Natural killer cell (primary cell): ENCODE measurements at places on chromosomes 2 and 18. TPM values are rescaled to one million over a fixed set of nuclear protein-coding genes. Genes with fewer than 3 reads are reported as not detected.

- H3K4me1 ChIP-seq: no peaks in the 10 kb centered on the region
- DNase-seq: no peak
- no peaks in the 10 kb centered on the region for H3K36me3 ChIP-seq
- no peak overlapping the region for H3K4me3 ChIP-seq
Observed at GRCh38 chr2:48980846-48981245, 173.5 kb downstream of the FSHR start.

Gene NLRC4
- total RNA-seq: 0.36 TPM

DNA sequence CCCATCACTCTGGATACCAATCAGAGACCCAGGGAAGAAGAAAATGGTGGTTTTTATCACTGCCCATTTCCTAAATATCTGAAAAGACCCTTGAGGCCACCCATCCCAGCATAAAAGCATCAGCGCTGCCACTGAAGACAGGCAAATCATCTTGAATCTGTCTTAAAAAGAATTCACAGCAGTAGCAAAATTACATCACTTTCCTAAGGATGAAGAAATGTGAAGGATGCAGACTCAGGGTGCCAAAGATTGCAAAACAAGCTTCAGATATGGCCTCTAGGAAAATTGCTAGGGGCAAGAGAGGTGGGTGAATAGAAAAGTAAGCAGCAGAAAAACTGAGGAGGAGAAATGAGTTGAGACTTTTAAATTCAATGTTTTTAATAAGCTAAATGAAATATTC, 70.0 kb downstream of the SLC25A12 start:
- DNase-seq: no peak
- H3K4me1 ChIP-seq: no peaks in the 10 kb centered on the region
- no peak overlapping the region for H3K27ac ChIP-seq
- H3K36me3 ChIP-seq: peaks cover 5% of the 10 kb centered on the region
- H3K27me3 ChIP-seq: no peaks in the 10 kb centered on the region

Gene UGT1A10
- total RNA-seq: not detected

GRCh38 chr2:119317554-119317953, 49.1 kb downstream of the C2orf76 start:
- H3K4me3 ChIP-seq: no peak overlapping the region
- no peaks in the 10 kb centered on the region for H3K36me3 ChIP-seq
- no peaks in the 10 kb centered on the region for H3K4me1 ChIP-seq

GRCh38 chr2:17620841-17621240, 80.3 kb downstream of the VSNL1 start:
- H3K27ac ChIP-seq: no peak overlapping the region
- H3K4me3 ChIP-seq: no peak overlapping the region
- H3K4me1 ChIP-seq: no peaks in the 10 kb centered on the region
- no peak for DNase-seq

DNA sequence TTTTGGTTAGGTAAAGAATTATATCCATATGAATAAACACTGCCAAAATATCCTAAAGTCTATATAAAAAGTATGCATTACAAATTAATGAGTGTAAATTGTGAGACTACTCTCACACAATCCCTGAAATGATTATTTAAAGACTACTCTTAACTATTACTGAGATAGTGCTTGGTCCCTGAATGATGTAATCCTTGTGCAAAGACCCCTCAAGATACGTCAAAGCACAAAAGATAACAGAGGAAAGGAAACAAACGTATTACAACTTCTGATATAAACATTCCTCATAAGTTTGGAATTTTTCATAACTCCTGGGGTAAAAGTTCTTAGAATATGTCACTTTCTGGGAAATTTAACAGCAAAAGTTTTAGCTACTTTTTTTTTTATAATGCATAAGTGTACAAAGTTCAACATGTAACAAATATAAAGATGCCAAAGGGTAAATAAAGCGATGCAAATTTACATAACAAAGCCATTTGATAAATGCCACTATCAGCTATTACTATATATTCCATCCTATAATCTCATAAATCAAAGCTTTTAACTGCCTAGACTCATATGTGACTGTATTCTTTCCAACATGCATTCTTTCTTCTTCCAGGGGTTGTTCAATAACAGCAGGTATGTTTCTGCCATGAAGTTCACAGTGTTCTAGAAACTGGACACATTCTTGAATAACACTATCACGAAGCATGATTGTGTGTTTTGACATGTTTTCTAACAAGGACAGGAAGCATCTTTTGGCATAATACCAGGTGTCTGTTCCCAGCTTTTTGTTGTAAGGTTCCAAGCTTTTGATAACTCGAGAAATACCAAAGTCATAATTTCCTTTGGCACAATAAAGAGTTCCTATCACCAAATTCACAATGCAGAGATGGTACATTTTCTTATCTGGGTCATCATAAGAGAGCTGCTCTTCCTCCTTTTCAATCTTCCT, 158.0 kb downstream of the AGPS start:
- no peaks in the 10 kb centered on the region for H3K27me3 ChIP-seq
- no peak overlapping the region for H3K27ac ChIP-seq
- peaks cover 13% of the 10 kb centered on the region for H3K4me1 ChIP-seq
- H3K4me3 ChIP-seq: no peak overlapping the region
- no peak for DNase-seq
- no peaks in the 10 kb centered on the region for H3K36me3 ChIP-seq

Gene ATAD2B
- 85.7 TPM for total RNA-seq

Gene TAF4B
- total RNA-seq: 1.7 TPM

DNA sequence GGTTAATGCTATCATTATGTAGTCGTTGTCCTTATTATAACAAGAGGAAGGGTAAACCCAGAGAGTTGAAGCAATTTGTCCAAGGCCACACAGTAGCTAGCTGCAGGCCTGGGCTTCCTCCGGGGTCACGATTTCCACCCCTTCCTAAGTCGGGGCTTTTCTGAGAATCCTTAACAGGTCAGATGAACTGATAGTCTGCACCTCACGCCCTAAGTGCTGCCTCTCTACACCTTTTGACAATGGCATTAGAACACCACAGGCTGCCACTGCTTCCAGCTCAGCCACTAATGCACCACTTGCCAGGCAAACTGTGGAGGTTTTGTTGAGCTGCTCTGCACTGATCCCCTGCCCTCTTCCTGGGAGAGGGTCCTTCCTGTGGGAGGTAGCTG, 37.7 kb downstream of the FOSL2 start:
- no peaks in the 10 kb centered on the region for H3K36me3 ChIP-seq
- peaks cover 56% of the 10 kb centered on the region for H3K4me1 ChIP-seq
- H3K27me3 ChIP-seq: no peaks in the 10 kb centered on the region
- no peak for DNase-seq
- no peak overlapping the region for H3K4me3 ChIP-seq

- H3K27ac ChIP-seq: no peak overlapping the region
- no peaks in the 10 kb centered on the region for H3K36me3 ChIP-seq
- DNase-seq: no peak
Observed at GRCh38 chr2:33321236-33321771, 155.1 kb upstream of the RASGRP3 start.

- peaks cover 12% of the 10 kb centered on the region for H3K4me1 ChIP-seq
- DNase-seq: no peak
- no peak overlapping the region for H3K27ac ChIP-seq
- H3K4me3 ChIP-seq: no peak overlapping the region
- H3K27me3 ChIP-seq: no peaks in the 10 kb centered on the region
Observed at GRCh38 chr2:162069267-162069903, 4.6 kb downstream of the DPP4 start.

- no peaks in the 10 kb centered on the region for H3K36me3 ChIP-seq
- H3K4me3 ChIP-seq: no peak overlapping the region
- H3K27ac ChIP-seq: no peak overlapping the region
Observed at GRCh38 chr2:105406221-105406620, 7.4 kb upstream of the FHL2 start.

GRCh38 chr2:104746858-104747257, 107.1 kb upstream of the POU3F3 start:
- no peaks in the 10 kb centered on the region for H3K27me3 ChIP-seq
- DNase-seq: no peak
- H3K27ac ChIP-seq: no peak overlapping the region
- H3K36me3 ChIP-seq: no peaks in the 10 kb centered on the region
- no peaks in the 10 kb centered on the region for H3K4me1 ChIP-seq

DNA sequence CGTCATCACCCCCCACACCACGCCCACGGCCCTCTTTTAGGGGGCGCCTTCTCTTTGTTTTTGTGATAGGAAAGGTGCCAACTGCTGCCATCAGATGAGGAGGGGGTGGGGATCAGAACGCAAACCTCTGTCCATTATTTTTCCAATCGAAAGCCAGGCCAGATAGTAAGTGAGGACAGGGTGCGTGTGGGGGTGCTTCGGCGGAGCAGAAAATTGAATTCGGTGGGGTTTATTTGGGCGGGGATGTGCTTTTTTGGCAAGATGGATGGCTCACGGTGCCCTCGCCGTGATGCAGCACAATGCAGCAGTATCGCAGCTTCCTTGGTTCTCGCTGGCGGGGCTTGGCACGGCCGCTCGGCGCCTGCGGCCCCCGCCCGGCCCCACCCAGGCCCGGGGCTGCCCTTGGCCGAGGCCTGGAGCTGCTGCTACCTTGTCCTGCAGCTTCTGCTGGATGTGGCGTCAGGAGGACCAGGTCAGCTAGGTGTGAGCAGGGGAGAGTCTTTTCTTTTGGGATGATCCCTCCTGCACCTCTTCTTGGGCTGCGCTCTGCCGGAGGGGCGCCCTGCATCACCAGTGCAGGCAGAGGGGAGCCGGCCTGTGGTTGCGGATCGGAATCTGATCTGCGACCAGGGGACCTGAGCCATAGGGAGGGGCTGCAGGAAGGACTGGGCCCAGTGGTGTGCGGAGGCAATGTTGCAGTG, 1.3 kb downstream of the SPTBN1 start:
- peak overlapping the region; percentile 18 for H3K4me3 ChIP-seq
- H3K36me3 ChIP-seq: no peaks in the 10 kb centered on the region
- H3K27me3 ChIP-seq: peaks cover 33% of the 10 kb centered on the region
- peaks cover 18% of the 10 kb centered on the region for H3K4me1 ChIP-seq

DNA sequence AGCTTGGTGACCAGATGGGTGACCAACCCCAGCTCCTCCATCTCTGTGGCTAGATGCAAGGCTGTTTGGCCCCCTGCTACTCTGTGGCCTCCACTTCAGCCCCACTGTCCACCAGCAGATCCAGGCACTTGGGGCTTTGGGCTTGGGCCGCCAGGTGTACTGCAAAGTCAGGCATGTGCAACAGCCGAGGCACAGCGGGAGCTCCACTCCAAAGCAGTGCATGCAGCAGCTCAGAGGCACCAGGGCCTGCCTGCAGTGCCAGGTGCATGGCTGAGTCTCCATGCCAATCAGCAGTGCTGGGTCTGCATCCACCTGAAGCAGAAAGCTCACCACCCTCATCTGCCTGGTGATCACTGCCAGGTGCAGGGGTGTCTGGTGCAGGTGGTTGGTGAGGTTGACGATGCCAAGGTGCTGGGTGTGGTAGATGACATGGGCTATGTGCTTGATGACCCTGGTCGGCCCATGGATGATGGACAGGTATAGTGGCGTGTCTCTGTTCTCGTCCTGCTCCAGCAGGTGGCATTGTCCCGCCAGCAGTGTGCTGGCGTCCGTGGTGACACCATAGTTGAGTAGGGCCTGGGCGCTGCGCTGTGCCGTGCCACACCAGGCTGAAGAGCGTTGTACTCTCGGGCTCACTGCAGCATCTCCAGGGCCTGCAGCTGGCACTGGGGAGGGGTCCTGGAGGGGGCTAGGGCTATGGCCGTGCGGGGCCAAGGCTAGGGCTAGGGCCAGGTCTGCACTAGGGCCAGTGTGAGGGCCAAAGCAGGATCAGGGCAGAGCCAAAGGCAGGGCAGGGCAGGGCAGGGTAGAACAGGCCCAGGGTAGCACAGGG, 1.0 kb upstream of the ANKRD62 start:
- no peak overlapping the region for H3K27ac ChIP-seq
- no peaks in the 10 kb centered on the region for H3K27me3 ChIP-seq

Gene MERTK
- 0.45 TPM for total RNA-seq

DNA sequence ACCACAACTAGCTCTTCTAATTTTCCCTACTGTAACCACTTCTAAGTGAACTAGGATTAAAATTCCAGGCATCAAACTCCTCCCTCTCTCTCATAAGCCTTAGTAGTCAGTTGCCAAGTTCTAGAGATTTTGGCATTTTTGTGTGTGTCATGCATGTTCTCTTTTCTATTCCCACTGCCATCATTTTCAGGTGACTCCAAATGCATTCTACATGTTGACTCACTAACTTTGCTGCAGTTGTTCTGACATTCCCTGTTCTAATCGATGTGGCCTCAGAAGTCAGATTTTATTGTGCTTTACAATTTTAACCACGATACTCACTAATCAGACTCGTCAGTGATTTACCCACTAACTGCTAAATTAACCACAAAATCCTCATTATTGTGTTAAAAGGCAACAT, 13.3 kb downstream of the DSC1 start:
- DNase-seq: no peak
- H3K27me3 ChIP-seq: no peaks in the 10 kb centered on the region
- no peaks in the 10 kb centered on the region for H3K36me3 ChIP-seq

DNA sequence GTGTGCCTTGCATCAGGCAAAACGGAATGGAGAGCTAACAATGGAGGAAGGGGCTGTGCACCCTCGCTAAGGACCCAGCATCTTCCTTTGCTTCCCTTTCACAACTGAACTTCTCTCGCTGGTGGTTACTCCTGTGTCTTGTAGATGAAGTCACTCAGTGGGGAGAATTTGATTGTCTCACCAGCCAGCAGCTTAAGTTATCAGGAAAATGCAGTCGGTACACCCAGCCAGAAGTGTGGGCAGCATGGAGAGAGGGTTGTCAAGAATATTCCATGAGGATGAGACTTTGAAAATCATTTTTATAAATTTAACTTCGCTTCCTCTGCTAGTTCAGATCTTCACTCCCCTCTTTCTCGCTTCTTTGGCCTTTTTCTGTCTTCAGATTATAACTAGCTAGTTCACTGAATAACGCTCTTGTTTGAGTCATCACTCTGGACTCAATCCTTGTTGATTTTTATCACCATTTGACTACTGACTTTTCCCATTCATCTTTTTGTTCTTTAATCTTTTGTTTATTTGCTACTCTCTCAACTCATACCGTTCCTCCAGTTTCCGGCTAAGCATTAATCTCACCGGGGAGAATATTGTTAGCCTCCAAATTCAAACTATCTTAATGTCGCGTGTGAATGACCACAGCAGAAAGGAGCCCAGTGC, 221.7 kb downstream of the CD226 start:
- H3K36me3 ChIP-seq: no peaks in the 10 kb centered on the region
- DNase-seq: no peak
- H3K27me3 ChIP-seq: no peaks in the 10 kb centered on the region
- no peak overlapping the region for H3K4me3 ChIP-seq

Gene COLEC11
- not detected for total RNA-seq

DNA sequence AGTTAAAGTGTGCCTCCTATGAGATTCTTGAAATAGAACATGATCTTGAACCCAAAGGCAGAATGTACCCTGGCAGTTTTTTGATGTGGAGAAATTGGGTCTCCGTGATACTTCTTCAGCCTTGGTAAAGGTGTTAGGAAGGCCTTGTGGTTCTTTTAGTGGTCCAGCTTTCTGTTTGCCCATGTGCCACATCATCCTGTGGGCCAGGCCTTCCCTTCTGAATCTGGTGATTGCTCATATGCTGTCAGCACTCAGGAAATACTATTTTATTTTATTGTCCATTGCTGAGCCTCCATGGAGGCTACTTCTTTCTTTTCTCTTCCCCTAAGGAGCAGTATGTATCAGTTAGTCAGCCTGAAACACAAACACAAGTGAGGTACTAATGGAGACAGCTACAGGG, 52.9 kb downstream of the CCDC141 start:
- no peaks in the 10 kb centered on the region for H3K36me3 ChIP-seq
- no peaks in the 10 kb centered on the region for H3K27me3 ChIP-seq
- no peak overlapping the region for H3K27ac ChIP-seq
- no peaks in the 10 kb centered on the region for H3K4me1 ChIP-seq
- H3K4me3 ChIP-seq: no peak overlapping the region
- no peak for DNase-seq

GRCh38 chr2:160703648-160704585, 210.3 kb upstream of the RBMS1 start:
- no peak overlapping the region for H3K27ac ChIP-seq
- H3K27me3 ChIP-seq: no peaks in the 10 kb centered on the region
- H3K36me3 ChIP-seq: no peaks in the 10 kb centered on the region
- H3K4me1 ChIP-seq: peaks cover 6% of the 10 kb centered on the region
- no peak overlapping the region for H3K4me3 ChIP-seq
